Thymus (tissue), 14 donors: ENCODE measurements at places on chromosomes 12 and 14.

GRCh38 chr12:24905431-24905830 lies 43.5 kb downstream of the BCAT1 start:
- DNase-seq: no peak

DNA sequence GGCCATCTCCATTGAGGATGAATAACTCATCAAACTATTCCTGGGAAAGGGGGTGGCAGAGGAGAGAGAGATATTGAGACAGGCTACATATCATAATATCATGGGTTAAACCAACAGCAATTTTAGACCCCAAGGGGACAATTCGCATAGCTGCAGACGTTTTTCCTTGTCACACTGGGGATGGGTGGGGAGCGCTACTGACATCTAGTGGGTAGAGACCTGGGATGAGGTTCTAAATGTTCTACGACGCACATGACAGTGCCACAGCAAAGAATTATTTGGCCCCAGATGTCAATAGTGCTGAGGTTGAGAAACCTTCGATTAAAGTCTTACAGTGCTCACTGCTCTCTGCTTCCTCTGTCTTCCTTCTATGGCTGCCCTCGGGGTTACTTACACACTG lies 425.6 kb downstream of the NRXN3 start:
- DNase-seq: no peak

DNA sequence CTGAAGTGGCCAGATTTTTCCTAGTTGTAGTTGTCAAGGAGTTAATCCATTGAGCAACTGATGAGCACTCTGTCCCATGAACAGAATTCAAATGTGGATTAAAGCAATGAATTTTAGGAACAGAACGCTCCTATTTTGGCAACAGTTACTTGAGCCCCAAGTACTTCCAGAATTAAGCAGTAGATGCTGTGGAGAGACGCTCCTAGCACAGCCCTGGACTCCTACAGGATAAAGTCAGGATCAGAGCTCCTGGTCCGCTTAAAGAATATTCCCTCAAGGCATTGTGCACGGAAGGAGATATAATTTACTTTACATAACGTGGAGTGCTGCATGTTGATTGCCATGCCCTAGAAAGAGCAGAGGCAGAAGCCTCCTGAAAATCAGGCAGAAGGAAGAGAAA lies 53.4 kb downstream of the FLRT2 start:
- no peak for DNase-seq

DNA sequence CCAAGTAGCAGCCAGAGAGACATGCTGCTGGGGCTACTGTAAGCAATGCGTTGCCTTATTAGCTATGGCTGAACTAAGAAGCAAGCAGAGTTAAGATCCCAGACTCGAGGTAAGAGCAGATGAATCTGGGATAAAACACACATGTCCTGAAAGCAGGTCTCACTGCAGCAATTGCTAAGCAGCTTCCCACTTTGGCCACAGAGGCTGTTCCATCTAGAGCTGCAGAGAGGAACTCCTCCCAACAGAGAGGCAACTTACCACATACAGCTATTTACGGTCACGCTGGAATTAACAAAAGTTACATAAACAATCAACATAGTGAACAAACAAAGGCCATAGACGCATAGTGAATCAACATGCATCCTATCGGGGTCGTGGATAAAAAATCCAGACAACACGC lies 90.2 kb downstream of the KSR2 start:
- no peak for DNase-seq

GRCh38 chr14:55398679-55399078 lies 13.0 kb downstream of the ATG14 start:
- no peak for DNase-seq
